ENCODE measurements at places on chromosomes 1 and 21.

GRCh38 chr1:22689505-22689904, 21.1 kb upstream of the EPHB2 start:
- DNase-seq, result peak; percentile 97

DNA sequence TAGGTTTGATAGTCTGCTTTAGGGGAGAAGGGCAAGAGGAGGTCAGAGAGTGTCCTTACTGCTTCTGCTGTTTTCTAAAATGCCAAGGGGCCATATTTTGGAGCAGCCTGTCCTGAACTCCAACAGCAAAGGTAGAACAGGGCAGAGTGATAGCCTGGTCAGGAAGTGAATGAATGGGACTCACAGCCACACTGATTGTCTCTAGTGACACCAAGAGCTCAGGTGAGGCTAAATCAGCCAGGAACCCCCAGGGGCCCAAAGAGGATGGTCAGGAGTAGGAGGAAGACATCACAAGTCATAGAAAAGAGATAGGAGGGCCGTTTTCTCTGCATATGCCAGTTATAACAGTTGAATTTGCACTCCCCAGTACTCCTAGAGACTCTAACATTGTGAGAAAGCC, 97.4 kb upstream of the DUSP10 start:
- DNase-seq, result no peak

GRCh38 chr1:114341299-114341698, 169.7 kb downstream of the TRIM33 start:
- DNase-seq, result no peak

DNA sequence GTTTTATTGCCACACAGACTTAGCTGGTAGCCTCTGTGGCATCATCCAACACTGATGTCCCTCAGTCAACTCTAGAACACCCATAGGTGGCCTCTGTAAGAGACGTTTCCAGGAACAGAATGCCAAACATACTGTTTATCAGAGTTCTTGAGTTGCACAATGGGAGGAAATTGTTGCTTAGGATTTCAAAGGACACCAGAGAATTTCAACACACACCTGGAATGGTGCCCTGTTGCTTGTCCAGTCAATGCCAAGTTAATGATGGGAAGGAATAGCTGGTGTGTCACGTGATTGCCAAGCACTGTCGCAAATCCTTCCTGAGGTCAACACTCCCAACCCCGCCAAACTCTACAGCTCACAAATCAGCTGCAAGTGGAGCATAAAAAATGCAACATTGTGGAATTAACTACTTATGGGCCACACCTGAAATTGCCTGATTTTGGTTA, 28.6 kb upstream of the DUSP23 start:
- no peak for DNase-seq

DNA sequence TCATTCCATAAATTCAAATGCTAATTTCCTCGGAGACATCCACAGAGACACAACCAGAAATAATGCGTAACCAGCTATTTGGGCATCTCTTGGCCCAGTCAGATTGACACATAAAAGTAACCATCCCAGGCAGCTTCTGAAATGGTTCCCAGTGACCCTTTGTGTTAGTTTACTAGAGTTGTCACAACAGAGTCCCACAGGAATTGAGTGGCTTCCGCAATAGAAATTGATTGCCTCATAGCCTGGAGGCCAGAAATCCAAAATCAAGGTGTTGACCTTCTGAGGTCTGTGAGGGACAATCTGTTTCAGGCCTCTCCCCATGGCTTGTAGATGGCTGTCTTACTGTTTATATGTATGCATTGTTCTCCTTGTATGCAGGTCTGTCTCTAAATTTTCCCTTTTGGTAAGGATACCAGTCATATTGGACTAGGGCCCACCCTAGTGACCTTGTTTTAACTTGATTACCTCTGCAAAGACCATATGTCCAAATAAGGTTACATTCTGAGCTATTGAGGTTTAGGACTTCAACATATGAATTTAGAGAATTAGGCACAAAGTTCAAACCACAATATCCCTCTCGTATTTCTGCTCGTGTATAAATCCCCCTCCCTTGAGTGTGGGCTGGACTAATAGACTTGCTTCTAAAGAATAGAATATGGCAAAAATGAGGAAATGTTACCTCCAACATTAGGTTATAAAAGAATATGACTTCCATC, 78.2 kb upstream of the FGGY start:
- DNase-seq, result no peak

DNA sequence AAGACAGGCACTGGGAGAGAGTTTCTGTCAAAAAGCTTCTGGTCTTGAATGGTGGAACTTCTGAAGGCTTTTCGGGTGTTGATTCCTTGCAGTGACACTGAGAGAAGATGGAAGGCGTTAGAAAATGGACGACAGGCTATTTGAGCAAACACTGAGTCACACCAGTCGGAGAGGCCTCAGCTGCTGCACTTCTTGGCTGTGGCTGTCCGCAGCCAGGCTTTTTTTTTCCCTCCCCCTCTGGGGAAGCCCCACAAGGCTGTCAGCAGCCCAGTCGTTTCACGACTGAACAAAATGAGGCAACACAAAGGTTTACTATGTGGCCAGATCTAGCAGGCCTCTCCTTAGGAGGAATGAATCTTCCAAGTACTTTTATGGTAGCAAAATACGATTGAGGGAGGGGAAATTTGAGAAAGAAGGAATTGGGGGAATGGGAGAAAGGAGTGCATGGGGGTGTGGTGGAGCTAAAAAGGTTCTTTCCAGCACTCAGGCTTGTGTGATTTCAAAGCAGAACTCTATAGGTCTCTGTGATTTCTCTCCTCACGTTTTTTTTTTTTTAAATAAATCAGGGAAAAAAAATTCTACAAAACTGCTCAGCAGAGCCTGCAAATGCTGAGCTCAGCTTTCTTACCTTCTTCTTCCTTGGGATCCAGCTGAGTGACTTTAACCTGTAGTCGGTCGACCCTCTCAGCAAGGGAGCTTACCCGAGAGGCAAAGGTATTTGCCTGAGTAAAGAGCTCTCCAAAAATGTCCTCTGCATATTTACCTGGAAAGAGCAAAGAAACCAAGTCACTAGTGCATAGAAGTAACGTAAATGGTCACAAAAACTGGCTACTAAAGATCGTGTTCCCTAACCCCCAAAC, 26.1 kb downstream of the GPR3 start:
- DNase-seq, result peak; percentile 91

- DNase-seq, result peak; percentile 10
These were observed 186.8 kb downstream of the SMYD3 start for GRCh38 chr1:246320286-246320685.

GRCh38 chr1:9441451-9442133, 97.7 kb upstream of the SLC25A33 start:
- no peak for DNase-seq

GRCh38 chr1:23522244-23522982, 8.6 kb downstream of the E2F2 start:
- DNase-seq, result no peak

- DNase-seq, result no peak
These were observed at the start of gene TRPM2 for GRCh38 chr21:44353191-44353970. Gene TRPM2, plus strand, starts transcription at chr21:44353621. Its CDS starts 80 bp downstream, at chr21:44353701.

DNA sequence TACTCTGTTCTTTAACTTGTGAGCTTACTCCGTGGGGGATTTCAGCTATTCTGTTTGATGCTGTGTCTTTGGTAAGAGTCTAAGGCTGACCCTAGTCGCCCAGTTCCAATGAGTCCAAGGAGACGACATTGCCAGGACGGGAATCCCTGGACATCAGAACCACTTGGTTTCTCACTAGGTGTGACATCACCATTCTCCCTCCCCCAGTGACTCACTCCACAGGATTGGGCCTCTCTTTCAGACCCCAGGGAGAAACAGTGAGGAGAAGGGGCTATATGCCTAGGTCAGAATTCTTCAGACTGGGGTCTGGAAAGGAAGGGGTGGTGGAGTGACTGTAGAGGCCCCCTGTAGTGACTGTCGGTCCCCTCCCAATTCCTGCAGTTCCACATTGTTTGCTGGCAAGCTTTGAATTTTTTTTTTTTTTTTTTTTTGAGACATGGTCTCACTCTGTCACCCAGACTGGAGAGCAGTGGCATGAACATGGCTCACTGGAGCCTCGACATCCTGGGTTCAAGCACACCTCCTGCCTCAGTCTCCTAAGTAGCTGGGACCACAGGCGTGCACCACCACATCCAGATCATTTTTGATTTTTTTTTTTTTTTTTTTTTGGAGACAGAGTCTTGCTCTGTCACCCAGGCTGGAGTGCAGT, 21.3 kb downstream of the ALPL start:
- peak; percentile 29 for DNase-seq

DNA sequence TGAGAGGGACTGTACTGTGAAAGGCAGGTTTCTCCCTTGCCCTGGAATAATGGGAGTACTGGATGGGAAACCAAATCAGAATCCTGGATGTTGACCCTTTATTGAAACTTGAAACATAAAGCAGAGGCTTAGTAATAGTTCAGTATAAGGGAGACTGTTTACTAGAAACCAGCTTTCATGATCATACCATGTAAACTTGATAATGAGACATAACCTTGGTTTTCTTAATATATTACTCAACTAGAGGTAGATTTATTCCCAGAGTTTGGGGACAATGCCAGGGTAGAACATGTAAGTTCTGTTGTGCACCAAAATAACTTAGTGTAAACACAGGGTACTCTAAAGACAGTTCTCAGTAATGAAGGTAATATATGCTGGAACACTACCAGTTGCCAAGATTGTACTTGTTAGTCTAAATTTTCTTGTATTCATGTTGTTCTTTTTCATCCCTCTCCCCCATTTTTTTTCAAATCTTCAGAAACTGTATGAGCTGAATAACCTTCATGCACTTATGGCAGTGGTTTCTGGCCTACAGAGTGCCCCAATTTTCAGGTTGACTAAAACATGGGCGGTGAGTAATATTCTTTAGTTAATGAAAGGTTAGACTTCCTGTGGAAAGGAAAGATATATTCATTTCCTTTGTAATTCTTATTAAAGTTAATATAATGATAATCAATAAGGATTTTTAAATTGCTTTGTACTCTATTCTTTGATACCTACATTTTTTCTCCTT, 49.6 kb downstream of the ANGPTL1 start:
- no peak for DNase-seq

GRCh38 chr1:33337441-33337840, 16.5 kb upstream of the A3GALT2 start:
- no peak for DNase-seq

DNA sequence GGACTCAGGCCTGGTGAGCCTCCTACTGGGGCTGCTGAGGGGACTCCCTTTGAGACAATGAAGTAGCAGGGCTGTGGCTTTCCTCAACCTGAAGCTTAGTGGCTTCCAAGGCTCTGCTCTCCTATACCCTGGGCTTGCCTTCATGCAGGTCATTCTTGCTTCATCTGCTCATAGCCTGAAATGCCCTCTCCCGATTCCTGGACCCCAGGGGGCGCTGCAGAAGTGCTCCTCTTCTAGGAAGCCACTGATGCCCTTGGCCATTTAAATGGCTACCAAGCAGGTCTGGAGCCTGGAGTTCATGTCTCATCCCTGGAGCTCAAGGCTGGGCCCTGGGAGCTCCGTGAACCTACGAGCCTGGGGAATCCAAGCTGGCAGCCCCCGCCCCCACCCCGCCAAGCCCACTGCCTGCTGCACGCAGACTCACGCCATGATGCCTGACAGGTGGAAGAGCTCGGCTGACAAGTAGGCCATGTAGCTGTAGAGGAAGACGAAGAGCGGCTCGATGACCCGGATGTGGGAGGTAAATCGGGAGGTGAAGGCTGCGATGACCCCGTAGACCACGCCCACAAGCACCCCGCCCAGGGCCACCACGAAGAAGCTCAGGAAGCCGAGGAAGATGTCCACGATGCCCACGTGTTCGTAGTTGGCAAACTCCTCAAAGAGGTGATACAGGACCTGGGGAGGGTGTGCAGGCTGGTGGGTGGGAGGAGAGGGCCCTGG, 45.7 kb downstream of the SLC9A1 start:
- DNase-seq, result peak; percentile 47

GRCh38 chr1:202016811-202017748, 6.7 kb downstream of the ELF3 start:
- no peak for DNase-seq

DNA sequence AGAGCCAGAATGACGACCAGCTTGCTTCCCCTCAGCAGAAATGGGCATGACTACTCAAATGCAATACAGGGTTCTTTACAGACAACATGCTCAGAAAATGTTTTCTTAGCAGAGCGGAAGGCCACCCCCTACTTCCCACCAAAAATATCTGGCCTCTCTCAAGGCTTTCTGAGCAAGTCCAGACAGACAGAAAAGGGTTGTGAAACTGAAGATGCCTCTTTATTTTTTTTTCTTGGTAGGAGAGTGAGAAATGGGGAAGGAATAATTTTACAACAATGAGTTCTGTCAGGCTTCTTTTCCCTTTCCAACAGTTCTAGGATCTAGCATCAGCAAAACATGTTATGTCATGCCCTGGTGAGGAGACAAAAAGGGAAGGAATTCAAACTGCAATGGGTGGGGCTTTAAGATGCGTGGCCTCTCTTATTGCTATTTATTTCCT, 172.0 kb upstream of the CAMK1G start:
- DNase-seq, result peak; percentile 43

DNA sequence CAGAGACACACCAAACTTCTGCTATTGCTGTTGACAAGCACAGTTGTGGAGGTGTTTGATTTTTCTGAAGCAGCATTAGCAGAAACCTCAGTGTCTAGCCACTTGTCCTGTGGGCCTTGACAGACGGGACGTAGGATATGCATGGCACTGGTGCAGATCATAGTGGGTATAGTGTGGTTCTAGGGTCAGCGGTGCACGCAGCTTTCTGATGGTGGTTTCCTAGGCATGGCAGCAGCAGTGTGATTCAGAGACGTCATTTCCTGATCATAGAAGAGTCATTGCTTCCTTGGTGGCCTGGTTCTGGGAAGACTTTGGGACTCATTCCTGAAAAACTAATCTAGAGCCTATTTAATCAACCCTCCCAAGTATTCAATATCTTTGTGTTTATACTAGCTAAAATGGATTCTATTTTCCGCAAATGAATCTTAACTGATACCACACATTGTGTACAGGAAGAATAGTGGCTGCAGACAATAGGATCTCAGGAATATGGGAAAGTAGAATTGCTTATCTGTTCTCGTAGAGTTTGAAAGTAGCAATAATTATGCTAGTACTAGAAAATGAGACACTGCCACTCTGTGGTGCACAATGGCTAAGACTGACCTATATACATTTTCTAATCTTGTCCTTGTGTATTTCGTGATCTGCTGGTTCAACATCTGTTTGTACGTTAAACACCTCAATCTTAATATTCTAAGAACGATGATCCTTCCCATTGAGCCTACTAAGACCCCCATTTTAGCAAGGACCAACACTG, 2.8 kb upstream of the USP1 start:
- DNase-seq, result peak; percentile 17

GRCh38 chr21:43703035-43703880, 15.7 kb upstream of the PDXK start:
- peak; percentile 17 for DNase-seq

DNA sequence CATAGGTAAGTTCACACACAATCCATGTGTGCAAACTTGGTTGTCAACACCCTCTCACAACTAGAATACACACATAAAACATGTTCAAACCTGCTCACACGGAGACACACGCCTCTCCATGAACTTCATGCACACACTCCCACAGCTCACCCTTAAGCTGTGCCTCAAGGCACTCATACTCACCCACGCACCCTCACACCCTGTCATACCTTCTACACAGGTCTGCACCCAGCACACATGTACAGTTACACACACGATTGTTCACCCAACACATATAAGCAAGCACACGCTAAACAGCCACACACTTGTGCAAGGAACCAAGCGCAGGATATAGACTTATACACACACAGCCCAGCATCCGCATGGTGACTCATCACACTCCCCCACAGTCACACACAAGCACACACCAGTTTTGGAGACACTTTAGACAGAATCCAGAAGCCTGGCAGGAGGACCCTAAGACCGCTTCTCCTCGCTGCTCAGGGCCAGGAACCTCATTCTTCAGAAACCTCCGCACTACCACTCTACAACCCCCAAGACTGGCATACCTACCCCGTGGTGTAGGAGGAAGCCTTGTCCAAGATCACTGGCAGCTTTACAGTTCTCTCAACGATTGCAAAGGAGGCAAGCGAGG, 58.7 kb upstream of the ZC3H12A start:
- DNase-seq, result no peak
